Activated CD4-positive, alpha-beta T cell treated with anti-CD3 and anti-CD28 coated beads, Interleukin-2, amount 50 U/mL, for 1 hour (primary cell): ENCODE measurements at places on chromosomes 2 and 18.

DNA sequence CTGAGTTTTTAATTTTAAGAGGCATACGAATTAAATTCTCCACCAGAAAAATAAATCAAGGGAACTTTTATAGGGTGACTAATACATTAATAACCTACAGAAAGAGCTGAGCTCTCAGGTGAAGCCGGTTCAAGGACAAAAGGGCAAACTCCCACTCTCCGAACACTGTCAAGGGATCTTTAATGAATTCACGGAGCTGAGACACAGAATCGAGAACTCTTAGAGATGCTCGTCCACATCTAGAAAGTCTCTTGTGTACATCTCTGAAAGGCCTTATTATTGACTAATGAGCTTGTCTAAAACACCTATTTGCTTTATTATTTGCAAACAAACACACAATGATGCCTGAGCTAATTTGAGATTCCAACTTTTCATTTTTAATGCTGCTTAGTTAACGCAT is 33.3 kb upstream of the PIK3C3 start:
- no peak for DNase-seq

DNA sequence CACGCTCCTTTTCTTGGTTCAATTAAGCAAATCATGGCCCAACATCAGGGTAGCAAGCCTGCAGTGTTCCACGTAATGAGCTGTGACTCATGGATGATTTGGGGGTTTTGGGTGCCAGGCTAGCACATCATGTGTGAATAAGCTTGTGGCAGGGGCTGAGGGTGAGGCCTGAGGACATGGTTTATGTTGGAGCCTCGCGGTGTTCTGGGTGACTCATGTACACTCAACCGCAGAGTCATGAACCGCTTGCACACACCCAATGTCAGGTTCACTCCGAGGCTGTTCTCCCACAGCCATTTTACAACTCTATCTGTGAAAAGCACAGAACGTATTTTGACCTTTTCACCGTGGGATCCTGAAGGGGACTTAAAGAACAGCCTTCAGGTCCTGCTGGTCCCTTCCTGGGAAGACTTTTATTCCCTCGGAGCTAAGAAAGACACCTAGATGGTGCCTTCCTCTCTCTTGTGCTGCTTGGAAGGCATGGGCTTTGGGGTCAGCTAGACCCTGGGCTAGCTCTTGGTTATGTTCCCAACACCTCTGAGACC is 139.9 kb upstream of the ZEB2 start:
- DNase-seq: peak; percentile 8

- DNase-seq: no peak
These were observed 167.5 kb downstream of the AGAP1 start for GRCh38 chr2:235661167-235661937.

DNA sequence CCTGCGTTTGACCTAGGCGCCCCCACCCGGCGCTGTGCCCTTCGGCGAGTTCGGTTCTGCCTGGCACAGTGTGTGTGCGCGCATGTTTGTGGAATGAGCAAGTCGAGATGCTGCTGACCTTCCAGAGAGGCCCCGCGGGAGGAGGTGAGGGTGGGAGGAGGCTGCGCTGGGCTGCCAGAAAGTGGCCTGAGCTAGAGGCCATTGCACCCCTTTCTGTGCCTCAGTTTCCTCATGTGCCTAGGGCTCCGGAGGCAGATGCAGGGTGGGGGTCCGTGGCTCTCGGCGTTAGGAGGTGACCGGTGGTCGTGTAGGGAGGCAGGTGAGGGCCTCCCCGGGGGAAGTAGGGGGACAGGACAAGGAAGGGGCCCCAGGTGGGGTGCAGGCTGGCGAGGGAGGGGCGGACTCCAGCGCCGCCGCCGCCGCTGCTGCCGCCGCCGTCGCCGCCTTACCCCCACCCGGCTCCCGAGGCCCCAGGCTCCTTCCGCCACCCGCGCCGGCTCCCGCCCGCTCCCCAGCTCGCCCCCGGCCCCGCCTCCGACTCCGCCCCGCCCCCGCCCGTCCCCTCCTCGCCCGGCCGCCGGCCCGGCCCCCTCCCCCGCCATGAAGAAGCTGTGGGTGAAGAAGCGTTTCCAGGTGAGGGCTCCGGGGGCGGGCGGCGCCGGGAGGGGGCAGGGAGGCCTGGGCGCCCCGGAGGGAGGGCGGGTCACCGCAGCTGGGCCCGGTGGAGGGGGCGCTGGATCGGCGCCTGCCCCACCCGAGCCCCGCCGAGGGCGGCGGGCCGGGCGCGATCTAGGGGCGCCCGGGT is 7.0 kb downstream of the SPEG start:
- peak; percentile 56 for DNase-seq
